ENCODE measurements at places on chromosomes 2 and 18.

DNA sequence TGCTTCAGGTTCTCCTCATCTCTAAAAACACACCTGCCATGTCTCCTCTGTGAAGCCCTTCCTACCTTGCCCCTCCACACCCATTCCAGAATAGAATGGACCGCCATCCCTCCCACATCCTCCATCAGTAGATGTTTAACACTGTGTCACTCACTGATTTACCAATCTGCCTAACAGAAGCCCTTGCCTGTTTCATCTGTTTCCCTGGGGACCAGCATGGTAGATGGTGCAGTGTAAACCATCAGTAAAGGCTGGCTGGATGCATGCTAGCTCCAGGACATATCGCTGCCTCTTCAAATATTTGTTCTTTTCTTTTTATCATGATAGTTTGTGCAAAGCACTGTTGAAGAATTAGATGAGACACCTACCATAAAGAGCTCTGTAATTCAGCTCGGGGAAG, 271.4 kb downstream of the PIEZO2 start:
- DNase-seq: no peak

- DNase-seq: no peak
These were observed 639.9 kb upstream of the PIK3C3 start for GRCh38 chr18:41315134-41315533.

- peak; percentile 40 for DNase-seq
These were observed 697 bp upstream of the SPATS2L start for GRCh38 chr2:200305797-200306195.

GRCh38 chr2:241050624-241051577, 51.2 kb downstream of the MTERF4 start:
- DNase-seq: no peak

DNA sequence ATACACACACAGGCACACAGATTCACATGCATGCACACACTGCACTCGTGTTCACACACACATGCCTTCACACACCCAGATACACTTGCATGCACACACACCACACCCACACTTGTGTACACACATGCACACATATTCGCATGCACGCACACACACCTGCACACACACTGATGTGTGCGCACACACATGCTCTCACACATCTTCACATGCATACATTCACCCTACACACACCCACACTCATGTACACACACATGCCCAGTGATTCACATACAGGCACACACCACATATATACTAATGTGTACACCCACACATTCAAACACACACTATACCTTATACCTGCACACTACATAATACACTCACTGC, 181.6 kb downstream of the LOXHD1 start:
- DNase-seq: no peak

- DNase-seq: no peak
These were observed 47.5 kb downstream of the PTGR3 start for GRCh38 chr18:75161256-75162028.

DNA sequence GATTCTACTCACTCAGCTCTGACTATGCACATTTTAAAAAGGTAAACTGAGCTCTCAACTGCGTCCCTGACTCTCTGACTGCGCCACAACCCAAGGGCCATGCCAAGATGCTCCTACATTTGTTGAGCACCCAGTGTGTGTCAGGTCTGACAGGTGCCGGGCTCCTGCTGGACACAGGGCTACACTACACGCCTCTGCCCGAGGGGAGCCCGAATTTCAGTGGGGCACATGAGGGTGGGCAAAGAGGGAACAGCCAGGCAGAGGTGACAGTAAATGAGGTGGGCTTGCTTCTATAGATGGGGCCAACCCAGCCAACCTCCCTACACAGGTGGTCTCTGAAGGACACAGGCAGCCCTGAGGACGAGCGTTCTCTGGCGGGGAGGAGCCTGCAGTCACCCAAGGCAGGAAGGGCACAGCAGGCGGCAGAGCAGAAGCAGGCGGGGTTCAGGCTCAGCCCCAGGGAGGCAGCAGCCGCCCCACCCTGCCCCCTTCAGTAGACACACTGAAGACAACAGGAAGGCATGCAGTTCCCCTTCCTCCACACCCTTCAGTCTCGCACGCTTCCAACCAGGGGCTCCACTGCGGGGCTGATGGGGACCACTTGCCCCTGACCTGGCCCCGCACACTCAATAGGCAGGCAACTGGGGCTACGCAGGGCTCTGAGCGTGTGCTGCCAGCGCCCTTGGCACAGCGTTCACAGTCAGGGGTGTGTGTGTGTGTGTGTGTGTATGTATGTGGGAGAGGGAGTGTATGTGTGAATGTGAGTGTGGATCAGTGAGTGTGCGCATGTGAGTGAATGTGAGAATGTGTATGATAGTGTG, 98.4 kb downstream of the UXS1 start:
- peak; percentile 79 for DNase-seq

GRCh38 chr2:23711979-23712755, 214.8 kb downstream of the ATAD2B start:
- DNase-seq: no peak

DNA sequence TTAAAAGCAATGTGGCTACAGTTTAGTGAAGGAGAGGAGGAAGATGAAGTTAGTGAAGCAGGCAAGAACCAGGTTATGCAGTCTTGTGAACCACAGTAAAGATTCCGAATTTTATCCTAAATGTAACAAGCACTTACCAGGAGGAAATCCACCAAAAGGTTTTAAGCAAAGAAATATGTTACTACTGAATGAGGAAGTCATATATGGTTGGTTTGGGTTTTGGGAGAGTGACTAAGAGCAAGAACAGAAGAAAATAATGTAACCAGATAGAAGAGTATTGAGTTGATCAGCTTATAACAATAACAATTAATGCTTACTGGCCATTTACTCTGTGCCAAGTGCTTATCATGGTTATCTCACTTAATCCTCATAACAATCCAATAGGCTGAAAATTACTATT, 1.9 kb downstream of the USP37 start:
- no peak for DNase-seq

- DNase-seq: no peak
These were observed 162.3 kb downstream of the ACKR3 start for GRCh38 chr2:236731767-236732580.

GRCh38 chr18:21004726-21005125, 106.9 kb downstream of the ROCK1 start:
- no peak for DNase-seq

GRCh38 chr18:43863180-43863579, 585.9 kb upstream of the SYT4 start:
- no peak for DNase-seq

DNA sequence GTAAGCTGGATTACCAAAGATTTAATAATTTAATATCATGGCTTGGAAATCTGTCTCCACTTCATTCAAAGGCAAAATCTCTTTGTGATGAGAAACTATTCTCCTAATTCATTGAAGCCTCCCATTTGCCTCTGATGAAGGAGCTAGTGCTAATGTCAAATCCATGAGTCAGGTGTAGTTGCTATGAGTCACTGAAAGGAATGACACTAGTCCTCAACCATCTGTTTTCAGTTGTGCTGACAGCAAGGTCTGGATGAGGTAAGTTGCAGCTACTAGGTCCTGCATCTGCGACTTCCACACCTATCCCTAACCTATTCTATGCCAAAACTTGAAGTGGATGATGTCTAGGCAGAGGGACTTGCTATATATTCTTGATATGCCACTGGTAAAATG, 324.0 kb upstream of the UBE2E3 start:
- DNase-seq: no peak

GRCh38 chr18:78730546-78730945, 249.1 kb upstream of the SALL3 start:
- no peak for DNase-seq

GRCh38 chr2:134200036-134200618, 53.7 kb upstream of the MGAT5 start:
- DNase-seq: no peak

Measured in activated naive CD8-positive, alpha-beta T cell treated with anti-CD3 and anti-CD28 coated beads, Interleukin-2, amount 10 ng/mL, durations not matched to agents 7 days and 5 days (primary cell).